ENCODE measurements at places on chromosomes 12 and 14.

- DNase-seq: no peak
Observed at GRCh38 chr12:114671443-114672411, 12.2 kb downstream of the TBX3 start.

GRCh38 chr12:126258190-126258589 lies 1193.0 kb downstream of the AACS start:
- DNase-seq: no peak

- no peak for DNase-seq
Observed at GRCh38 chr12:98612696-98613334, 19.3 kb downstream of the SLC25A3 start.

GRCh38 chr12:2334689-2335088 lies 281.9 kb downstream of the CACNA1C start:
- DNase-seq: no peak

- DNase-seq: no peak
Observed at GRCh38 chr14:30779210-30779609, 95.1 kb upstream of the COCH start.

DNA sequence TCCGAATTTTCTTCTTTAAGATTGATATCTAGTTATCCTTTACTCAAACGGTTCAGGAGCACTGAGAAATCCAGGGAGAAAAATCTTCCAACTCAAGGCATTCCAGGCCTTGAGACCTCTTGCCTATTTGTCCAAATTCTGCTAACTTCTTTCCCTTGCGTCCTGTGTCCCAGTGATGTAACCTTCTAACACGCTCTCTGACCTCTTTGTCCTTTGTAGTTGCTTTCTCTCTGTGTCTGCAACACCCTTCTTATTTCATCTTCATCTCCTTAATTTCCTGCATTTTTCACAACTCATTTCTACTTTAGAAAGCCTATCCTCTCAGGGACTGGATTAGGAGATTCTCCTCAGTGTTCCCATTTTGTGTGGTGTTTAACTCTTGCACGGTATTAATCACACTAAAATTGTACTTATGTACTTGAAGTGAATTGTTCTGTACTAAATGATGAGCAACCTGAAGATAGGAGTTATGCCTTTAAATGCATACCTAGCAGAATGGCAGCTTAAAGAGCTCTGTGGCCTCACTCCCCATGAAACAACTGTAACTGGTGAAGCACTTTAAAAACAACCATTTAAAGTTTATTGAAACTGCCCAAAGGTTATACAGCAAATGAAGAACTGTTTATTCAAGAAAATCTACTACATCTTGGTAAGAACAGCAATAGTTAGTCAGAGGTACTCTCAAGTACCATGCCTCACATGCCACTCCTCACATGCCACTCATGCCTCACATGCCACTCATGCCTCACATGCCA lies 7.4 kb upstream of the SNAPC1 start:
- no peak for DNase-seq

- no peak for DNase-seq
Observed at GRCh38 chr12:92414170-92415070, 268.8 kb upstream of the BTG1 start.

DNA sequence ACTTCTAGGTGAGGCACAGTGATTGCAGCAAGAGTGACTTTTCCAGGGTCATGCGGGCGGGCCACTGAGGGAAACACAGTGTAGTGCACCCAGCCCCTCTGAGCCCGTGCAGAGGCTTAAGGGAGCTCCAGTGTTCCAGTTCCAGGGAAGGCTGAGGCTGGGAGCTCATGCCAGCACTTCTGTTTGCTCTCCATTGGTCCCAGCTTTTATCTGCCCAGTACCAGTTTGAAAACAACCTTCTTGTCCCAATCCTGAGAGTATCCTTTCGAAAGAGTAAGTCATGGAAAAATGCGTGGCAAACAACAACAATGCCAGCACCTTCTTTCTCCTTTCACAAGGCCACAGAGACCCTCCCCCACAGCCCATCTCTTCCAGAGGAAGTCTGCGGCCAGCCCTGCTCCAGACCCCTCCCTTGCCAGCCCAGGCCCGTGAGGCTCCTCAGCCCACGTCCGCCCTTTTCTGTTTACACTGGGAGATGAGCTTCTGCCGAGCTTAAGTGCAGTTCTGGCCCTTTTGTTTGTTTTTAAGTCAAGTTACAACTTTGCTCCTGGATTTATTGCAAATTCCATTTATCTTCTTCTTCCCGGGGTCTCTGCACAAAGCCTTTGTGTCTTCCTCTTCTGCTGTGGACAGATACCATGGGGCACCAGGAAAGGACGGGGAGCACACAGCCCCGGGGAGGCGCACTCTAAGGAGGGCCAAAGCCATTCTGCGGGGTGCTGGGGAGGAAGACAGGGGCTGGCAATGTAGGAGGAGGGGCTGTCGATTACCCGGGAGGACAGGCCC lies 185.6 kb downstream of the ZFP36L1 start:
- no peak for DNase-seq

GRCh38 chr12:85016413-85016812 lies 19.7 kb downstream of the TSPAN19 start:
- DNase-seq: peak; percentile 78

DNA sequence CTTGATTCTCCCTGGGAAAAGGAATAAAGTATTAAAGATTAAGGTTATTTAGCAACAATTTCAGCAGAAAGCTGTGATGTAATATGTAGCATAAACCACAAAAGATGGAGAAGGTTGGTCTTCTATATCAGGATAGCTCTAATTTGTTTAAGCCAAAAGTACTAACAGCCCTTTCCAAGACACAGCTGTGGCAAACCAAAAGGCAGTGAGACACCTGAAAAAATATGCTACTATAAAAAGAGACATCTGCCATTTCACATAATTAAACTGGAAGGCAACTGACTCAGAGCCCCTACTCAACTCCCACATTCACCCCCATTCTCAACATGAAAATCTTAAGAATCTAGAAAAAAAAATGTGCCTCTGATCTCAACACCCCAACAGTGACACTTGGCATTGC lies 390.2 kb upstream of the PRICKLE1 start:
- DNase-seq: no peak

DNA sequence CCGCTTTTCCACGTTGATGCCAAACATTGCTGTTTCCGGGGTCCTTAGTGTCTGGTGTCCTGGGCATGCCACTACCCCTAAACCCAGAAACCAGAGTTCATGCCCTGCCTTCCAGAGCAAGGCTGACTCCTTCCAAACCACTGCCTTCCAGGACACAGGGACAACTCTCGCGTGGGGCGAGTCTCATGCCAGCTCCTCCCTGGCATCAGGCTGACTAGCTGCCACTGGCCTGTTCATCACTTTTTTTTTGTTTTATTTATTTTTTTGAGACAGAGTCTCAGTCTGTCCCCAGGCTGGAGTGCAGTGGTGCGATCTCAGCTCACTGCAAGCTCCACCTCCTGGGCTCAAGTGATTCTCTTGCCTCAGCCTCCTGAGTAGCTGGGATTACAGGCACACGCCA lies 4.8 kb downstream of the SETD1B start:
- no peak for DNase-seq

DNA sequence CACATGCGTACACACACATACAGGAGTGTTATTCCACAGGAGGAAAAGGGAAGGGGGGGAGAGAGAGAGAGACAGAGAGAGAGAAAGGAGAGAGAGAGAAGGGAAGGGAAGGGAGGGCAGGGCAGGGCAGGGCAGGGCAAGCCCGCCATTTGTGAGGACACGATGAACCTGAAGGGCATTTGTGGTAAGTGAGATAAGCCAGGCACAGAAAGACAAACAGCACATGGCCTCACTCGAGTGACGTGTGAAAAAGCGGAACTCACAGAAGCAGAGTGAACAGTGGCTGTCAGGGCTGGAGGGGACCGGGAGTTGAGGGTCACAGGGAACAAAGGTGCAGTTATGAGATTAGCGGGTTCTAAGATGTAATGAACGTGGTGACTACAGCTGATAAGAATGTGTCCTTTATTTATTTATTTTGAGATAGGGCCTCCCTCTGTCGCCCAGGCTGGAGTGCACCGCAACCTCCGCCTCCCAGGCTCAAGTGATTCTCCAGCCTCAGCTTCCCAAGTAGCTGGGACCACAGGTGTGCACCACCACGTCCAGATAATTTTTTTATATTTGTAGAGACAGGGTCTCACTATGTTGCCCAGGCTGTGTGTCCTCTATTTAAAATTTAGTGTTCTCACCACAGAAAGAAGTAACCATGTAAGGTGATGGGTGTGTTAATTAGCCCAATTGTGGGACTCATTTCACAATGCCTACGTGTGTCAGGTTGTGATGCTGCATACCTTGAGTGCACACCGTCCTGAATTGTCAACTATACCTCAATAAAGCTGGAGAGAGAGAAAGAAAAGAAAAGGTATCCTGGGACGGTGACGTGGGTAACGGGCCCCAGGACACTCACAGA lies 18.7 kb upstream of the FBRSL1 start:
- no peak for DNase-seq

- DNase-seq: no peak
Observed at GRCh38 chr12:59620326-59620725, 24.5 kb downstream of the SLC16A7 start.

DNA sequence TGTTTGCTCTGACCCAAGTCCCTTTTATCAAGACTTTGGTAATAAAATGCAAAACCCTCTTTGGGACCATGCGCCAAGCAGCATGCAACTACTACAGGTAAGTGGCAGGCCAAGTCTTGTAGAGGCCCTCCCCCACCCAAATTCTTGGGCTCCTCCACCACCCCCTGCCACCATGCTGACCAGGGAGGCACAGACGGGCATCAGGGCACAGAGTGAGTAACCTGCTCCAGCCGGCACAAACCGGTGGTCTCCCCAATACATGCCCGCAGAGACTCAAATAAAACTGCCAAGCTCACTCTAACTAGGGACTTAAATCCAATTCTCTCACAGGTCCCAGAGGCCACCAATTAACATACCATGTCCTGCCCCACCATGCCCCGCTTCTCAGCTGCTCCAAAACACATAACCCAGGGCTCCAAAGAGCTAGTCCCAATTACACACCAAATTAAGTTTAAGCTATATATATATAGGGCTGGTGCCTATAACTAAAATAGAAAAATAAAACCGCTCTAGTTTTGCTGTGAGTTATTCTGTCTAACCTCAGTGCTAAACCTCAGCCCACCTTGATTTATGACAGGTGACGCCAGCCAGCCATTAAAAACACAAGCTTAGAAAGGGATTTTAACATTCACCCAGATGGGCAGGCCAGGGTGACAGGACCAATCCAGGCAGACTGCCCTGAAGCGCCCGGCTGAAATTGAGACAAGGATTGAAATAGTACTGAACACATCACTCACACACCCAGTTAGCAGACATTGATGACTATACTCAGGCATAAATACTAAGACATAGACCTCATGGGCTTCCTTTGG lies 81.0 kb downstream of the CLMN start:
- DNase-seq: no peak

DNA sequence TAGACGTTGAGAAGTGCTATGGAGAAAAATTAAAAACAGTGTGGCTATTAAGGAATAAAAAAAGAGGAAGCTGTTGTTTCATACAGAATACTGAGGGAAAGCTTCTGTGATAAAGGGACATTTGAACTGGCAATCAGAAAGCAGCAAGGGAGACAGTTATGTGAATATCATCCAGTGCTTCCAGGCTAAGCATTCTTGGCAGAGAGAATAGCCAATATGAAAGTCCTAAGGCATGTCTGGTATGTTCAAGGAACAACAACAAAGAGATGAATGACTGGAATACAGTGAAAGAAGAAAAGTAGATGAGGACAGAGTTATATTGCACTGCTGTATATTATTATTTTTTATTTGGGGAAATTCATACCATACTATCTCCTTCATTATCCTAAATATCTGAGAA lies 23.9 kb downstream of the SCAF11 start:
- DNase-seq: peak; percentile 23

- DNase-seq: no peak
Observed at GRCh38 chr12:128813392-128813791, 10.4 kb downstream of the SLC15A4 start.

GRCh38 chr12:124952295-124952694 lies 36.6 kb downstream of the DHX37 start:
- DNase-seq: no peak

- DNase-seq: no peak
Observed at GRCh38 chr12:112939761-112940381, 1.6 kb downstream of the OAS3 start.

GRCh38 chr12:113241191-113242025 lies 20.1 kb downstream of the TPCN1 start:
- DNase-seq: peak; percentile 98

- DNase-seq: no peak
Observed at GRCh38 chr12:131250951-131251315, 297.2 kb downstream of the ADGRD1 start.

- no peak for DNase-seq
Observed at GRCh38 chr14:72594099-72594901, 299.6 kb downstream of the DPF3 start.

- DNase-seq: no peak
Observed at GRCh38 chr12:5247144-5247543, 184.8 kb upstream of the NTF3 start.

GRCh38 chr12:30450872-30451271 lies 244.8 kb downstream of the IPO8 start:
- no peak for DNase-seq

GRCh38 chr12:131425112-131426075 lies 285.5 kb upstream of the SFSWAP start:
- DNase-seq: no peak

DNA sequence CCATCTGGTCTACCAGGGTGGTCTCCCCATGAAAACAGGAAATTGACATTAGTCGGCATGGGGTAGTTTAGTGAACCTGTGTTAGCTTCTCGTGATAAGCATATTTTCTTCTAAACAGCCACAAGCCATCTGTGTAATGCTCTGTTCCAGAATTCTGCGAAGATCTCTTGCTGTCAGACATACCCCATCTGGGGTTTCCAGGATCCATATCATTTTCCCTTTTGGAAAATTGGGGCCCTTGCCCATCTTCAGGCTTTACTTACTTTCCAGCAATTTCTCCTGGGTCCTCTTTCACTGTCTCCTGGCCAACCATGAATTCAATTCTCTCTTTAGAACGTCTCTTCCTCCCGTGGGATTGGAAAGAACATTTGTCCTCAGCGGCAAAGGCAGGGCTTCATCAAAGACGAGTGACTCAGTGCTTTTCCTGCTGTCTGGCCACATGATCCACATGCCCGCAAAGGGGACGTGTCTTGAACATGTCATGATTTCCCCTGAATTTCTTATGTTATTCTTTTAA lies 21.4 kb upstream of the NCOR2 start:
- no peak for DNase-seq

GRCh38 chr14:95197551-95197950 lies 40.2 kb upstream of the DICER1 start:
- no peak for DNase-seq

DNA sequence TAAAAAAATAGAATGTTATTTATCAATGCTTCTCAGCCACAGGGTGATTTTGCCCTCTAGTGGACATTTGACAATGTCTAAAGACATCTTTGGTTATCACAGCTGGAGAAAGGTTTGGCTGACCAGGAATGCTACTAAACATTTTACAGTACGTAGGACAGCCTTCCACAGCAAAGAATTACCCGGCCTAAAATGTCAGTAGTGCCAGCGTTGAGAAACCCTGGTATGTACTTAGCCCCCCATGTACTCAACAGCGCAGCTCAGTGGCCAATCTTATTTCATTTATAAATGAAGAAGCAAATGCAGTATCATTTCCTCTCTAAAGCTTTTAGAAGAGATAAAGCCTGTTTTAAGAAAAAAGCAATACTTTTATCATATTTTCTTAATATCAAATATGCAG lies 5.8 kb downstream of the MARK3 start:
- no peak for DNase-seq

Measured in kidney epithelial cell (primary cell).